MG63 (cell line): ENCODE measurements at places on chromosomes 1 and 21. TPM values are rescaled to one million over a fixed set of nuclear protein-coding genes. Genes with fewer than 3 reads are reported as not detected.

- DNase-seq, result no peak
These were observed 90.9 kb downstream of the CRB1 start for GRCh38 chr1:197358959-197359358.

DNA sequence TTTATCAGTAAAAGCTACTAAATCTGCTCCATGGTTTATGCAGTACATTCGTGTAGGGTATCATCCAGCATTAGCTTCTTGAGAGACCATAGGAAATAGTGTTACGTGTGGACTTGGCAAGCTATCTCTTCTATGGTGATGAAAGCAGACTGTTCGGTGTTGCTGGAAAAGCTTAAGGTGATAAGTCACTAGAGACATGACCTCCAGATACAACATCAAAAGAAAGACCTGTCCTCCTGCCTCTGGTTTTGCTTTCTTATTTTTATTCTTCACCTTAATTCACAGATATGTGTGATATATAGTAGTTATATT lies 53.5 kb upstream of the S1PR1 start:
- no peak for DNase-seq

Gene OLFML3
- 2.2 and 2.7 TPM in 2 replicates for total RNA-seq

- peak; percentile 76 for DNase-seq
These were observed 18.6 kb downstream of the KCNQ4 start for GRCh38 chr1:40802078-40802741.

DNA sequence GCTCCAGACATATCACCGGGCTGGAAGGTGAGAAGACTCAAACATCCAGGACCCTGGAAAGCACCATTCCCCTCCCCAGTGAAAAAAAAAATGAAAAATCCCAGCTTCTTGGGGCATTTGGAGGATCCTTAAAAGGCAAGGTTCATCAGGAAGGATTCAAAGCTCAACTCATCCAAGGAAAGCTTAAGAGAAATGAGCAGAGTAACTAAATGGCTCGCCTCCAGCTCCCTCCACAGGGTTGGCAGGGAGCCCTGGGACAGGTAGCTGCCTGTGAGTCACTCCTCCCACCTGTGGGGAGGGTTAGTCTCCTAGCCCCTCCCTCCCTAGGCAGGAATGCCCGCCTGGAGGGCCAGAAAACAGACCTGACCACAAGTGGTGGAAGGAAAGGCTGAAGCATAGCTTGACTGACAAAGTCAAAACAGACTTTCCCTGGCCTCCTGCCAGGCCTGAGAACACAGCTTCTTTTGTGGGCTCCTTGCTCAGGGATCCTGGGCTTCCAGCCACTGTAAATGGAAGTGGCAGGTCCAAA lies 712 bp upstream of the LAMB3 start:
- DNase-seq, result peak; percentile 73

GRCh38 chr1:19078536-19078935 lies 122.1 kb upstream of the IFFO2 start:
- DNase-seq, result no peak

DNA sequence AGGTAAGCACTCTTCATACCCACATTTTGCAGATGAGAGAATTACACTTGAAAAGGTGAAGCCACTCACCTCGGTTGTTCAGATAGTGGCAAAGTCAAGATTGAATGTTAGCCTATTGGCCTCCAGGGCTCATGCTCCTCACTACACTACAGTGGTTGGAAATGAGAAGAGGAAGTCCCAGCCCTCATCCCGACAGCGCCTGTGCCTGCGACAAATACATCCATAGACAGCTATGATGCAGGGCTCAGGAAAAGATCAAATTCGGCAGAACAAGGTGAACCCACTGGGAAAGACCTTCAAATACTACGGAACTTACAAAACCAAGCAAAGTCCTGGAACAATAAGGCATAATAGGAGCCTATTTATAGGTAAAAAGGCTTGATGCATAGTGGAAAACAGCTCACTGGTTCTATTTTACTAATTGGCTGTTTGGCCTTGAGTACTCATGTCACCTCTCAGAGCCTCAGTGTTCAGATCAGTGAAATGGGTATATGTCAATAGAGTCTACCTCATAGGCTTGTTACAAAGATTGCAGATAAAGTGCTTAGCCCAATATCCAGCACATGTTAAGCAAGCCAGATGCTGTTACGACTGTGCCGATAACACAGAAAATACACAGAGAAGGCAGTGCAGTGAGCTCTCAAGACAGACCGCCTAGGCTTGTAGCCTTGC lies 3.5 kb downstream of the SPOCD1 start:
- no peak for DNase-seq

- DNase-seq, result no peak
These were observed 5.5 kb downstream of the LEMD1 start for GRCh38 chr1:205416322-205416721.

GRCh38 chr1:47727697-47728085 lies 269.5 kb downstream of the TRABD2B start:
- DNase-seq, result no peak

GRCh38 chr1:237574536-237574935 lies 316.2 kb downstream of the ZP4 start:
- DNase-seq, result no peak

DNA sequence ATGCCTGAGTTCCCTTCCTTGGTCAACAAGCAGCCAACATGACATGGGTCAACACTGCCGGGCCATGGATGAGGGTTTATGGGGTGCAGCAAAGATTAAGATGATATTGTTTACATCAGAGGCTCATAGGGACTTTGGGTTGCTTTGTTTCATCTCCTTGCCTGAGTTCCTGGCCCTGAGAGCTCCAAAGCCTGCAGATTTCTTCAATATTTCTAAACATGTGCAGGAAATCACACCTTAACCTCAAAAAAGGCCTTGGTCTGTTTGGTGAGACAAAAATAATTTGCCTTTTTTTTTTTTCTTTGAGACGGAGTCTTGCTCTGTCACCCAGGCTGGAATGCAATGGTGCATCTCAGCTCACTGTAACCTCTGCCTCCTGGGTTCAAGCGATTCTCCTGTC lies 876 bp downstream of the SLAMF8 start:
- DNase-seq, result no peak

DNA sequence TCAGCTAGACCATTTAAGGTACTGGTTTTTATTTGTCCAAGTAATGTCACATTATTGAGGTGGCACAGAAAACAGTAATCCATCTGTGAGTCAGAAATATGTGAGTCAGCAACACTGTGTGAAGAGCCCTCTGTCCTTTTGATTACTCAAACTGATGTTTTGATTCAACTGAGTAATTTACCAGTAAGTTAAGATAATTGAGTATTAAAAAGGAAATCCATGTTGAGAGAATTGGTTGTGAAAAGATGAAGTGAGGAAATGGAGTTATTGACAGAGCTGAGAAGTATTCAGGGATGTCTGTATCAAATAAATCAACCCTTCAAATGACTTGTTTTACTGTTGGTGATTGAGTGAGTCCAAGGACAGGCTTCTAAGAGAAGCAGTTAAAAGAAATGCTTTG lies 302.7 kb upstream of the SGIP1 start:
- no peak for DNase-seq

Gene FMO1
- not detected in 2 replicates for total RNA-seq

Gene KRTAP12-2
- not detected in 2 replicates for total RNA-seq

- DNase-seq, result peak; percentile 92
These were observed 99.4 kb upstream of the JUN start for GRCh38 chr1:58883037-58883887.

DNA sequence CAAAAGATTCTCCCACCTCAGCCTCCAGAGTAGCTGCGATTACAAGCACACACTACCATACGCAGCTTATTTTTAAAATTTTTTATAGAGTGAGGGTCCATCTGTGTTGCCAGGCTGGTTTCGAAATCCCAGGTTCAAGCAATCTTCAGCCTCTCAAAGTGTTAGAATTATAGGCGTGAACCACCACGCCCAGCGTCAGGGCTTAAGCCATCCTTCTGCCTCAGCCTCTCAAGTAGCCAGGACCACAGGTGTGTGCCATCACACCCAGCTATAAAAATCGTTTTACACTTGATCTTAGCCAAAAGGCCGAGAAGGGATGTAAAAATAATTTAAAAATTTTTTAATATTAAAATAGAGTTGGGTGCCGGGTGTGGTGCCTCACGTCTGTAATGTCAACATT lies 4.3 kb upstream of the SLC25A33 start:
- no peak for DNase-seq

Gene LDLRAD2
- total RNA-seq, result not detected in 2 replicates

Gene COL6A2
- total RNA-seq, result 949 and 1,198 TPM in 2 replicates

DNA sequence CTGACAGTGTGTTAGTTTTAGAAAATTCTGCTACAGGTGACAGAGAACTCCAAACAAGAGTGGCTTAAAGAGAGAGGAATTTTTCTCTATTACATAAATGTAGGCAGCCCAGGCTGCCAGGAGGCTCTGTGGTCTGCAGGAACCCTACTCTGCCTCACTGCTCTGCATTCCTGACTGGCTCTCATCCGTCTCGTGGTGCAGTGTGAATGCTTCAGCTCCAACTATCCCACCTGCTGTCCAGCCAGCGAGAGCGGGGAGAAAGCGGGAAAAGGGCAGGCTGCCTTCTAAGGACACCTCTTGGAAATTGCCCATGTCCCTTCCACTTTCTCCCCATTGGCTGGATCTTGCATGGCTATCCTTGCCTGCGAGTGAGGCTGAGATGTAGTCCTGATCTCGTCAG lies 131.3 kb downstream of the PEX14 start:
- DNase-seq, result no peak

- DNase-seq, result no peak
These were observed 12.3 kb upstream of the PADI1 start for GRCh38 chr1:17192394-17193221.

DNA sequence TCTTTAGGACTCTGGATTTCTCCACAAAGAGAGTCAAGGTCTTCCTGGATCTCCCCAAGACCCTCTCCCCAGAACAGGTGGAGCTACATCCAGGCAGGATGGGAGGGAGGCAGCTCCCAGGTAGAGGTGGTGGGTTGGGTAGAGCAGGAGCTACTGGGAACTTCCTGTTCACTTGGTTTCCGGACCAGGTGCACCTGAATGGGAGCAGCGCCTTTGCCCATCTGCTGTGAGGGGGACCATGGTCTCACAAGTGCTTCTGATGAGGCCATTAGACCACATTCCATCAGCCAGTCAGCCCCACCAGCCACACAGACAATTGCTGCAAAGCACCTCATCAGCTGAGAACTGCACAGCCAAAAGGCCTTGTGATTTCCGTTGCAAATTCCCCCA lies 188.8 kb downstream of the MATN1 start:
- DNase-seq, result no peak

GRCh38 chr1:181028196-181028595 lies 5.5 kb upstream of the STX6 start:
- no peak for DNase-seq

Gene PAPPA2
- total RNA-seq, result 0.53 and 0.62 TPM in 2 replicates

Gene AUNIP
- total RNA-seq, result 10.3 and 20.6 TPM in 2 replicates

DNA sequence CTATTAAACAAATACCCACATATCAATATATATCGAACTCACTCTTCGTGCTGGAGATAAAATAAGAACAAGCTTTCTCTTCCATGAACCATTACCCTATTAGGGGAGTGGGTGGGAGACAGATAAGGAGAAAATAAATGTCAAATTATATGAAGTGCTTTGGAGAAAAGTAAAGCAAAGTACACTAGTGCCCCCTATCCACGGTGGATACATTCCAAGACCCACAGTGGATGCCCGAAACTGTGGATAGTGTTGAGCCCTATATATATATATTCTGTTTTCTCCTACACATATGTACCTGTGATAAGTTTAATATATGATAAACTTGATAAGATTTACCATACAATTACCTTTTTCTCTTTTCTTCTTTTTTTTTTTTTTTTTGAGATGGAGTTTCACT lies 54.6 kb downstream of the FH start:
- no peak for DNase-seq

- DNase-seq, result no peak
These were observed 68.6 kb downstream of the ZC3H11B start for GRCh38 chr1:219544163-219544846.

DNA sequence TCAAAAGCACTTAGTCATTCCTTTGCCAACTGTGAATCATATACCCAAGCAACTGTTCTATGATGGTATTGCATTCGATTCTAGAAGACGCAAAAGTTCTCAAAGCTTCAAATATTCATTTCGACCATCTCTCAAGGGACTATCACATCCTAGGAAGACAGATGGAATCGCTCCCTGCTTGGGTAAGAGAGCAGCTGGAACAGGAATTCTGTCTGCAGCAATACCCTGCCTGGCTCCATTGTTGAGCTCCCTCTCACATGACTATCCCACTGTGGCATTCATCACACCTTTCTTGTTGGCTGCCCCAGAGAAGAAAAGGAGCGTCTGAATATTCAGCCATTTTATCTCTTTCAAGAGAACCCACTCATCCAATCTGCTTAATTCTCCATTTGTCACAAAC lies 397.7 kb downstream of the NTNG1 start:
- no peak for DNase-seq

- no peak for DNase-seq
These were observed 178.4 kb downstream of the MIS18A start for GRCh38 chr21:32100423-32100822.

Gene CLK2
- total RNA-seq, result 21.8 and 28.3 TPM in 2 replicates

DNA sequence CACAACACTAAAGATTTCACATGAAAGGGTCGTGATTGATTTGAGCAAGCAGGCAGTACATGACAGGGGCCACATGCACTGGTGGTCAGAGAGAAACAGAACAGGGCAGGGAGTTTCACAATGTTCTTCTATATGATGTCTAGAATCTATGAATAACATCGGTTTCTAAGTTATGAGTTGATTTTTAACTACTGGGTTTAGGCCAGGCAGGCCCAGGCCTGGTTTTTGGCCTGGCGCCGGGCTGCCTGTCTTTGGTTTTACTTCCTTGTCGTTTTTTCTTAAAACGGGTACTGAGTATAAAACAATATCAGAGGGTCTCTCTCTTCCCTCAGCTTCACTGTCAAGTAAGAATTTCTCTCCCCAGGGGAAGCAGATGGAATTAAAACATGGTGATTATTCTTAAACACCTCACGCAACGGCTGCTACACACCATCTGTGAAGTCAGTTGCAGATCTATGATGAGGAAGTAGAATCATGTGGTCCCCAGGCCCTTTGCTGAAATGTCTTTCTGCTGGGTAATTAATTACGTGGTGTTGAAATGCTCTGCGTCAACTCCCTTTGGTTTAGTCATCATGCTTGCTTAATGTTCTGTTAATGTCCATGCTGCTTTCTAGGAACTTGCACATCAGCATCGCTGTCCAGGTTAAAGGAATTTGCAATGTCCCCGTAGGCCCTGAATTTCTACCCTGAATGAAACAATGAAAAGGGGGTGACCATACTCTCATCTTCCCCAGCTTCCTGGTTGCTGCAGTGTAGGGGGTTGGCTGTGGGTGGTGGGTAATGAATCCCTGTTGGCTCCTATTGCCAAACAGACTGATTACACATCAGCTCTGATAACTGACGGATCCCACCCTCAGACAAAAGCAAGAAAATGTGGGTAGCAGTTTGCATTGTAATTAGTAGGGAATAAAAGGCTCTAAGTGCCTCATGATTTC lies 70.3 kb downstream of the SERINC2 start:
- no peak for DNase-seq

- no peak for DNase-seq
These were observed 26.2 kb downstream of the PGBD5 start for GRCh38 chr1:230400007-230400344.

DNA sequence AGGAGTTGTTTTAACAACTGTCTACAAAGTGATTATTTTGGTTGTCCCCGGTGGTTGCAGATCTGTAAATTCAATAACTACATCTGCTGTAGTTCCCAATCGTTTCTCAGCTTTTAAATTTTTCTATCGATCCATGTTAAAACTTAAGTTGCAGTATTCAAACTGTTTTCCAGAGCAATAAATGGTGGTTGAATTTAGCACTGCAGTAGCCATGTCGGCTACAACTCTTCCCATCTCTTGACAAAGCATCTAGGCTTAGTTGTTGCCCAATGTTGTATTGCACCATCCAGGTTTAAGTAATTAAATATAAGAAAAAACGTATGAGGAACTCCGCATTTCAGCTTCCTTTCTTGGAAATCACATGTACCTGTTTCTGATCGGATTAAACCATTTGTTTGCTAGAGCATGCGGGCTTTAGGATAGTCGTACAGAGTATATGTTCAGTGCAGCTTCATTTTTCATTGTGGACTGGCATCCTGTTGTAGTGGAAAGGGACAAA lies 996 bp downstream of the CNIH4 start:
- no peak for DNase-seq
